ENCODE measurements at places on chromosomes 13 and 19.

DNA sequence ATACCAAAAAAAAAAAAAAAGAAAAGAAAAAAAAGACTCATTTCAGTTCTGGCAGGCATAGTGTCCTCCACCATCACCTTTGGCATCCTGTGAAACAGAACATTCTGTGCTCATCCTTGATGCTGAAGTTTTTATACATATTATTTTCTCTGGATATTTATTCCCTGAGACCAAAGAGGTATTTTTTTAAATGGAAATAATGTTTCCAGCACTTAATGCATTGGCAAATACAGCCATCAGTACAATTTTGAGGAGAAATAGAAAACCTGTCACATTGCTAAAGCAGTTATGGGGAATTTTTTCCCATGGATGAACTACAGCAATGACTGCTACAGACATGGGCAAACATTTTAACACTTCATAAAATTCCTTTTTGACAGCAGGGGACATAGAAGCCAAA, 312.4 kb downstream of the DNAJC15 start:
- DNase-seq: no peak

DNA sequence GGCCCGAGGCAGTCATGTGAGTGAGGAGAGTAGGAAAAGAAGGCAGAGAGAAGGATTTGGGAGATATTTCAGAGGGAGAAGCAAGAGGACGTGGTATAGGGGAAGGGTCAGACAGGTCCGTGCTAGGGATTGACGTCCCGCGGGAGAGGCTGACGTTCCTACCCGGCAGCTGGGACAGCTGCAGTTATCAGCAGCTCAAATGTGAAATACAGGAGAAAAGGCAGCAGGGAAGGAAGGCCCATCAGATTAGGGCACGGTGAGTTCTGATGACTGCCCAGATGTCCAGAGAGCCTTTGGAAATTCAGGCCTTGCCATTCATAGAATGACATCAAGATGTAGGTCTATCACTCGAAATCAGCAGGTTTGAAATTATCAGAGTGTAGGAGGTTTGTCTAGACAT, 88.4 kb downstream of the IRS2 start:
- no peak for DNase-seq

GRCh38 chr19:8004723-8005513, 523 bp downstream of the ELAVL1 start:
- DNase-seq: peak; percentile 35

DNA sequence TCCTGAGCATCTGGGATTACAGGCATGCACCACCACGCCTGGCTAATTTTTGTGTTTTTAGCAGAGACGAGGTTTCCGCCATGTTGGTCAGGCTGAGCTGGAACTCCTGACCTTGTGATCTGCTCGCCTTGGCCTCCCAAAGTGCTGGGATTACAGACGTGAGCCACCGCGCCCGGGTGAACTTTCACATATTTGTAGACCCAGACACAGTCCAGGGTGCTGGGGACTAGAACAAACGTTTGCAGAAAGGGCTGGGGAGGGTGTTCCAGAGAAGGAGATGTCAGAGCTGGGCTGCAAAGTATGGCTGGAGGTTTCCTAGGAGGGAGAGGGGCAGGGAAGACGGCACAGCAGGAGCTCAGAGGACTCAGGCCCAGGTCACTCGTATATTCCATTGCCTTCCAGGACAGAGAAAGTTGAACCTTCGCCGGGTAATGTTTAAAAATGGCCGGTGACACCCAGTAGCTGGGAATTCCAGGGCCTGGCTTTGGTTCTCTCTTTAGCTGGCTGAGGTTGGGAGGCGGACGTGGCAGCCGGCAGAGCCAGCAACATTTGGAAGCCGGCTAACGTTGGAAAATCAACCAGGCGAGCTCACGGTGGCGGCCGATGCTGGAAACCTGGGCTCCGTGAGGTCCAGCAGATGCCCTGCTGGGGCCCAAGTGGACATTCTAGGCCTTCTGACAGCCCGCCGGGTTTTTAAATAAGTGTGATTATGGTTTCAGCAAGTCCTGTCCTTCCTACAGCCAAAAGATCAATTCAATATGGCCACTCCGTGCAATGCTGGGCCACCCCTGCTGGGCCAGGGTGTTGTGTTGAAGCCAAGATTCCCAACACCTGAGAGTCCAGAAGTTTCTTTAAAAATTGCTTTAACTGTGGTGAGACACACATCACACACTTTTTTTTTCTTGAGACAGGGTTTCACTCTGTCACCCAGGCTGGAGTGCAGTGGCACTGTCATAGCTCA, 41.5 kb downstream of the NFIC start:
- no peak for DNase-seq

GRCh38 chr13:93982179-93982918, 497.1 kb downstream of the DCT start:
- no peak for DNase-seq

GRCh38 chr13:48586591-48587103, 53.8 kb upstream of the RCBTB2 start:
- no peak for DNase-seq

GRCh38 chr19:7856679-7857663, 17.2 kb downstream of the PRR36 start:
- no peak for DNase-seq

- DNase-seq: peak; percentile 94
These were observed at the start of gene ZNF85 for GRCh38 chr19:20923077-20923871. Gene ZNF85 (plus strand): TSS chr19:20923251. CDS start chr19:20923401, 150 bp downstream.

DNA sequence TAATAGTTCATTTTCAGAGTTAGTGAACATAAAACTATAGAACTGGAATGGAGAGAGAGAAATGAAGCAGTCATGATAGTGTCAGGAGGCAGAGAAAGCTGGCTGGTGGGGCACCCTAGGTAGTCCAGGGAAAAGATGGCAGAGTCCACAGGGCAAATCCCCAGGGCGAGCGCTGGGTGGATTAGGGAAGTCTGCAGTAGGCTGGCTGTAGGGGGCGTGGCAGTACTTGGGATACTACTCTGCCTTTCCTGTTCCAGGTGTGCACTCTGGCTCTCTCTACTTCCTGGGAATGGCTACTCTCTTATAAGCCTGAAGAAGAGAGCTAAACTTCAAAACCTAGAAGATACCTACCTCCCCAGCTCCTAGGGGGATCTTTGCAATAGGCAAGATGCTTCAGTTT, 232.9 kb upstream of the SLC10A2 start:
- DNase-seq: no peak

- no peak for DNase-seq
These were observed 44.6 kb upstream of the GRTP1 start for GRCh38 chr13:113408562-113408961.

DNA sequence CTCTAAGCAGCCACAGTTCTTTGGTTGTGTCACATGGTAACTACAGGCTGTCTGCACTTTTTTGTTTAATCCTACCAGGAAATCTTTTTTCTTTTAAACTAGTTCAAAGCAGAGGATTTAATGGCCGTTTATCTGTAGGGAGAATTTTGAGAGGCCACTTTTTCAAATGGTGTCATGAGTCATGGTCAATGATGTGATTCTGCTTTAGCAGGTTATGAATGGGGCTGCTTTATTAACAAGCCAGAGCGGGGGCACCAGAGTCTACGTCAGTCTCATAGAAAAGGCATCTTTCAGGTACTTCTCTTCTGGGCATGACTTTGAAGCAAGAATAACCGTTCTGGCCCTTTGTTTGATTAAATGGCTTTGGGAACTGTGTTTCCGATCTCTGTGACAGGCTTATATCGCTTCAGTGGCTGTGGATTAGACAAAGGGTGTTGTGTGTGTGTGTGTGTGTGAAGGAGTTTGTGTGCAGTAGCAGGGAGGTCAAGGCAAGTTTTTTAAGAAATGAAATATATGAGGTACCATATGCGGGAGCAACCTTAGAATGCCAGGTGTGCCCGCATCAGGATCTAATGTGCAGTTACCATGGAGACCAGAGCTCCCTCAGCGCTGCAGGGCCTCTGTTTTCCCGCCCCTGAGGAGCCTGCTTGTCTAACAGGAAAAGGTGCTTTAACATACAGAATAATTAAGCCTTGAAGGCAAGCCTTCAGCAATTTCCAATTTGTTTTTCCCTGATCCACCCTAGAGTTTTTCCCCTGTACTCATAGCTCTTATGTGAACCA, 120.5 kb downstream of the KATNAL1 start:
- DNase-seq: no peak

DNA sequence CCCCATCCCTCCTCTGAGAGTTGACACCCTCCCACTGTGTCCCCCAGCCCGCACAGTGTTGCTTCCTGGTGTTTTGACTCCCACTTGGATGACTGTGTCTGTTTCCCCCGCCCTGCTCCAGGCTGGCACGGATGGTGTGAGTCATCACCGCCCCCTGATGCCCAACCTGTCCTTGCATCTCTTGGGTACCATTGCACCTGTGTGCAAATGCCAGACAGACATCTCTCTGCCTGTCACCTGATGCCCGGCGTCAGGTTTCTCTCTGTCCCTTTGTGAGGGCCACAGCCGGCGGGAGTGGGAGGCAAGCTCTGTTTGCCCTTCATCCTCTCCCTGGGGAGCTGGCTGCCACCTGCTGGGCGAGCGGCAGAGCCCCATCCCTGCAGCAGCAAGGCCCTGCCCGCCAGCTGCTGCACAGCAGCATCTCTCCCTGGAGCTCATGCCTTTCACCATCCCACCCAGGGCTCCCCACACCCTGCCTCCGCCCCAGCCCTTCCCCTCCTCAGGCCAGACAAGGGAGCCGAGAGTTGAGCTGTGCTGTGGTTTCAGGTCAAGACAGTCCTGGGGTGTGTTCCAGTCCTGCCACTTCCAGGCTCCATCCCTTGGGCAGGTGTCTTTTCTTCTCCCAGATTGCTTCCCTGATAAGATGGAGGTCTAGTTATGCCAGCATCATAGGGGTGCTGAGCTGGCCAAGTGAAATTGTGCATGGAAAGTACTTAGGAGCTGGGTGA, 29.7 kb downstream of the NKPD1 start:
- DNase-seq: peak; percentile 28

GRCh38 chr13:37539976-37540605, 58.5 kb downstream of the POSTN start:
- DNase-seq: peak; percentile 82

GRCh38 chr19:4542896-4543841, 3.3 kb upstream of the LRG1 start:
- DNase-seq: no peak

GRCh38 chr13:44022196-44022595, 142.5 kb downstream of the LACC1 start:
- DNase-seq: no peak

GRCh38 chr13:31032528-31033113, 100.2 kb downstream of the TEX26 start:
- no peak for DNase-seq

GRCh38 chr19:38047641-38048040, 140.6 kb downstream of the SIPA1L3 start:
- DNase-seq: no peak

DNA sequence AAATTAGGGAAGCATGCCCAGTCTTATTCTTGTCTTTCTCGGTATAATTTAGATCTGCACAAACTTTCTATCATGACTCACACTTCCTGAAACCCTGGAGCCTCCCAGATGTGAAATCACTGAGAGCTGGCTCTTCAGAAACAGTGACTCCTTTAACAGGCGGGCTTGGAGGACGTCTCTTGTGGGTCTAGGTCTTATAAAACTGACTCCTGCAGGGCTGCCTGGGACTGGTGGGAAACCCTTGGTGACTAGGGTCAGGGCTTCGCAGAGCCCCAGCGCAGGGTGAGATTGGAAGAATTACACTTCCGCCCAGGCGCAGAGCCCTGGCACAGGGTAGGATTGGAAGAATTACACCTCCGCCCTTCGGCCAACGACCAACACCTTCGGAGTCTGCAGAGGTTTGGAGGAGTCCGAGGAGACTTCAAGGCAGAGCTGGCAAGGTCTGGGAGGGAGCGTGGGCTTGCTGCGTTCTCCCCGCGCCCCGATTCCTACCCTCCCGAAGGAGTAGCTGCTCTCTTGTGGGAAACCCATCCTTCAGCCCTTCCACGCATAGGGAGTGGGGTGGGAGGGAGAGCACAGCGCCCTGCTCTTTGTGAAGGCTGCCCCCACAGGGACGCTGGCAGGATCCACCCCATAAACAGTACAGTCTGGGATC, 43.4 kb upstream of the MAP3K10 start:
- peak; percentile 78 for DNase-seq

DNA sequence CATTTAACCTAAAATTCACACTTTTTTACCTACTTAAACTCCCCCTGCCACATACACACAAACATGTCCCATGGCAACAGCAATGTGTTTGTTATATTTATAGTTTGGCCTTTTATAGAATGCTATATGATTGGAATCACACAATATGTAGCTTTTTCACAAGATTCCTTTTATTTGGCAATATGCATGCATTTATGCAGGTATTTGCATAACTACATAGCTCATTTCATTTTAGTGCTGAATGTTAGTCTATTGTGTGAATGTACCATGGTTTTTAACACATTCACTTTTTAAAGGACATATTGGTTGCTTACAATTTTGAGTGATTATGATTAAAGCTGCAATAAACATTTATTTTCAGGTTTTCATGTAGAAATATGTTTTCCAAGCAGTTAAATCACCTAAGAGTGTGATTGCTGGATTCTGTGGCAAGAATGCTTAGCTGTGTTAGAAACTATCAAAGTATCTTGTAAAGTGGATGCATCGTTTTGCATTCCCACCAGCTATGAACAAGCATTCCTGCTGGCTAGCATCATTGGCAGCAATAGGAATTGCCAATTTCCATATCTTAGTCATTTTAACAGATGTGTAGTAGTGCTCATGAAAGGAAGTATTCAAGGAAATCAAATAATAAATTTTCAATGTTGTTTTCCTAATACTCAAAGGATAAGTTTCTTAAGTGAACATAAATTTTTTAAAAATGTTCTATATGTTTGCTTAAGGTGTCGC, 557.0 kb downstream of the SLITRK1 start:
- peak; percentile 83 for DNase-seq

- DNase-seq: peak; percentile 39
These were observed 8.9 kb downstream of the RTBDN start for GRCh38 chr19:12825254-12826131.

DNA sequence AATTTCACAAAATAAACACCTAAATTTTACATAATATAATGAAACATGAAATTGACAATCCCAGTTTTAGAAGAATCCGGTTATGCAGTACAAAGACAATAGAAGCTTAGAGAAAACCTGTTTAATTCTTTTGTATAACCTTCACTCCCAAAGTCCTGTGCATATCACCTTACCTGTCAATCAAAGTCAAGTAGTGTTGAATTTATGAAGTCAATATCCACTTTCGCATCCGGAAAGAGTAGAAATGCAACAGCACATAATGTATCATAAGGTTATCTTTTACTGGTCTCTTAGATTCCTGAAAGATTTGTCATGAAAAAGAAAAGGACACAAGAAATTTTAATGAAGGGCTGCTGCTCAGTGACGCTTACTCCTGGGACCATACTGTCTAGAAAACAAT, 1112.6 kb downstream of the PCDH9 start:
- no peak for DNase-seq

DNA sequence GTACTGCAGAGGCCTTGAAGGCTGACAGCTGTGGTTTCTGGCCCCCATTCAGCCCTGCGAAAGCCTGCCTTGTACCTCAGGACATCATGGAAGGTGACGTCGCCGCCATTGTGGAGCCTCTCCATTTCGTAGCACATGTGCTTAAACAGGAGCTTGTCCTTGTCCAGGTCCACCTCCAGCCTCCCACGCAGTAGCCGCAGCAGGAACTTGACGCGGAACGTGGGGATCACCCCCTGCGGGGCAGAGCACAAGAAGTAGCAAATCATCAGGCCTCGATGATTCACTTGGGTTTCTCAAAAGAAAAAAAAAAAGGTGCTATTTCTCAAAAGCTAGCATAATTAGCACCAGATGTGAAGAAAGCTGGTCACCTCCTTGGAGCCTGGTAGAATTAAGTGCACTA, 351.0 kb downstream of the NALCN start:
- peak; percentile 12 for DNase-seq

- peak; percentile 44 for DNase-seq
These were observed 10.8 kb downstream of the CLN5 start for GRCh38 chr13:77002590-77003190.
